ENCODE measurements at places on chromosomes 2 and 18. TPM values are rescaled to one million over a fixed set of nuclear protein-coding genes. Genes with fewer than 3 reads are reported as not detected.

GRCh38 chr2:226836548-226836885, 663 bp downstream of the RHBDD1 start:
- DNase-seq: no peak

DNA sequence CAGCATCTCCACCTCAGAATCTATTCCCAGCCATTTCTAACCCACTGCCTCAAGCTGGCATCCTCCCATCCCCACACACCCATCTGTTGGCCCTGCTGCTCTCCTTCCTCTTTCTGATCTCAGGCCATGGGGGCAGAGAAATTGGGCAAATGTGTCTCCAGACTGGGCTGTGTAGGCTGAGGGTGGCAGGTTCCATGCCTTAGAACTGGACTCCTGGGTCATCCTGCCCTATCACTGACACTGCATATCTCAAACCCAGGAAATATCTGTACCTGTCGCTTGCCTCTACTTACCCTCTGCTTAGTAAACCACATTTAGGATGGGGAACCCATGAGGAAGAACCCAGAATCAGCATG, 1.8 kb downstream of the WNT10A start:
- no peak for DNase-seq

- DNase-seq: no peak
These were observed 23.6 kb upstream of the ZCCHC2 start for GRCh38 chr18:62499263-62499650.

DNA sequence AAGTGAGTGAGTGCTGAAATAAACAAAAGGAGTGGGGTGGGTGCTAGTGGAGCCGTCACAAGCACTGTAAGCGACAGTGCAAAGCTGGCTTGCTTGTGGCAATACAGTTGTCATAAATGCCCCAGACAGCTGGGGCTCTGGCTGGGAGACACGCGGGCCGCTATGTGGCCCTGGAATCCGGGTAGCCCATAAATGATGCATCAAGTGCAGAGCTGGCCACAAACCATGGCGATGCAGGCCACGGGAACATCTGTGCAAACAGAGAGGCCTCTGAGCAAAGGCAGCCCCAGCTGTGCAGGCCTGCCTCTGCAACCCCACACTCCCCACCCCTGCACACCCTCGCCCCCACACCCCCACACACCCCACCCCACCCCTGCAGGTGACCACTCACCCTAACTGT, 349.2 kb upstream of the ID2 start:
- no peak for DNase-seq

DNA sequence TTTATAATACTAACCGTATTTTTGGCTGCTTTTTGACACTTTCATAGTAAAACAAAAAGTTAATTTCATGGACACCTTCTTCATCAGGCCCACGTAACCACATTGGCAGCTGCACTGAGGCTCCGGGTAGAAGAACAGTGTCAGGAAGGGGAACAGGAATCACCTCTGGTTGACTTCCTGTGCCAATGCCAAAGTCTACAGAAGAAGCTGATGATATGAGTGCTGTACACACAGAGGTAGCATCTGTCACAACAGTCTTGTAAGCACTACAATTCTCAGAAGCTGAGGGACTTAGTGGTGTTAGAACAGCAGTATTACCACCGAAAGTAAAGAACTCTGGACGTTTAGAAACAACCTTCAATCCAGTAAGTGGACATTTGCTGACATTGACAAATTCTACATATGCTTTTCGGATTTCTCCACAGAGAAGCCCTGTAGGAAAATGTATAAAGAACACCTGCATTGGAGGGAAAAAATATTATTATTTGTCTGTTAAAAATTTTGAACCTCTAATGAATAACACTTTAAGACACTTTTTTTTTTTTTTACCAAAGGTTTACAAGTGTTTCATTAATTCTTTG, 85.3 kb downstream of the TRAPPC8 start:
- no peak for DNase-seq

DNA sequence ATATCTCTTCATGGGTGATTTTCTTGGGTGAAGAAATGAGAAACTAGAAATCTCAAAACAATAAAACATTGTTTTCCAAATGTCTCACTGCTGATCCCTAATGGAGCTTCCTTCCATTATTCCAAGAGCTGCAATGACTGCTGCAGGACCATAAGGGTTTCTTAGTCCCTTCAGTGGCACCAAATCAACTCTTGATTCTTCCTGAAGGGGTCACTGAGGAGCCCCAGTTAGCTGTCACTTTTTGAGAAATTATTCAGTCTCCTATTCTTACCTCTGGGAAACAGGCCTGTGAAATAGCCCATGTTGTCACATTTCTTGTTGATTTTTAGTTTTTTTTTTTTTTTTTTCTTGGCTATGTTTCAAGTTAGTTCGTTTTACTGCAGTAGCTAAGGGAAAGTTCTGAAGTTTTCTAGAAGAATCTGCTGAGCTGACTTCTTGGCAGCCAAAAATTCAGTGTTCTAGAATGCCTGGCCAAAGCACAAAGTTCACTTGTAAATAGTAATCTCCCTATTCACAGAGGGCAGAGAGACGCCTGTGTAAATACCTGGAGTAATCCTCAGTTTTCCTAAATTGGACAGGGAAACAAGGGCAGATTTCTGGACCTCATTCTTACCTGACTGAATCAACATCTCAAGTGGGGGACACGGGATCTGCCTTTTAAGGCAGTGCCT, 480.0 kb downstream of the RIT2 start:
- DNase-seq: no peak

DNA sequence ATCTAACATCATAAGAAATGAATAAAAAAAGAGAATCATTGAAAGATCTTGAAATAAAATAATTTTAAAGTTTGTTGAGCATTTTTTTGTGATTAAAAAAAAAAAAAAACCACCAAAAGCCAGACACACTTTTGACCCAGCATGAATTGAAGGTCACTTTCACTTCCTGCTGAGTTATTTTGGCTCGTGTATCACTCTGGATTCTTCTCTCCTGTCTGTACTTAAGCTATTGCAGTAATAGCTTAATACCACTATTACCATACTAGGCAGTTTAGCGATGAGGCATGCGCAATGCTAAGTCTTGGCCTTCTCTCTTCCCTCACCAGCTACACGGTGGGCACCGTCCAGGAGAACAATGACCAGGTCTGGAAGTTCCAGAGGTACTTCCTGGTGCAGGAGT, 54.5 kb upstream of the SPP2 start:
- no peak for DNase-seq

- no peak for DNase-seq
These were observed 97.2 kb downstream of the IRS1 start for GRCh38 chr2:226702376-226702775.

- peak; percentile 72 for DNase-seq
These were observed 112.1 kb downstream of the KLHL29 start for GRCh38 chr2:23497063-23497462.

- no peak for DNase-seq
These were observed 7.2 kb upstream of the KLHL29 start for GRCh38 chr2:23377771-23378170.

- no peak for DNase-seq
These were observed 12.2 kb upstream of the ORC2 start for GRCh38 chr2:200975672-200976071.

DNA sequence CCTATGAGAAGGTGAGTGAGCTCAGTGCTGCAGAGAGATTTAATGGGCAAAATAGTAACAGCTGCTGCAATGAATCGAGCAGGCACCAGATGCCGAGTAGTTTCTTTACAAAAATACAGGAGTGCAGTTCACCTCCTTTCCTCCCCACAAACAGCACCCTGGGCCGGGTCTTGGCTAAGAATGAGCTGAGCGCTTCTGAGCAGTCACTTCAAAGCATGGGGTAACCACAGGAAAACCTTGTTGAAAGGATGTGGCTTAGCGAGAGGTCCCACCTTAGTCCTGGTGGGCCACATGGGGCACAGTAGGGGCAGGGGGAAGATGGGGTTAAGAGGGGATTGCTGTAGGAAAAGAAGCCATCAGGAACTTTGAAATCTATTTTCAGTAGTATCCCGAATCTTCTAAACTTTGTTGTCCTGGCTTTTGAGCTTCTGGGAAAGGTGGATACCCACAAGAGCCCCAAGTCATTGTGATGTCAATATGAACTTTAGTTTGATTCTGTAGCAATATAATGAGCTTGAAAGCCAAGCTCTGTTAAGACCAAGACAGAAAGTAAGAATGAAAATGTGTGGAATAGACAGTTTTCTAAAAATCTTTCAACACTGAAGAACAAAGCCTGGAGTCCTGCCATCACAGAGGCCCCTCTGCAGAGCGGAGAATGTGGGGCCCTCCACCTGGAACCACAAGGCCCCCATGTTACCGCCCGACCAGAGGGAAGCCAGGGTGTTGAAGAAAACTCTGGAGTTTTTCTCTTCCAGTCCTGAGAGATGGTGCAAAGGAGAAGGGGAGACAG, 101.0 kb upstream of the ZNF236 start:
- peak; percentile 69 for DNase-seq

- DNase-seq: no peak
These were observed 24.4 kb downstream of the SATB2 start for GRCh38 chr2:199433204-199433832.

DNA sequence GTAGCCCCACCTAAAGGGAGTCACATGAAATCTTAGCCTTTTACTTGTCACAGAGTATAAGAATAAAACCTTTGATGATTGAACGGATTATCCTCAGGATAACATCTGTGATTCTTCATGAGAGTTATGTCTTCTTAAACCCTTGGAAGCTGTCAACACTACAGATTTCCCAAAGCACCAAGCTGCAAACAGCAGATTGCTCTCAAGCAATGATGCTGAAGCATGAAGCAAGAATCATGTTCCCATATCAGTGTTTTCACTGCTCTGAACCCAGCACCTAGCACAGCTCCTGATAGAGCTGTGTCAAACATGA, 47.6 kb upstream of the CELF4 start:
- no peak for DNase-seq

- no peak for DNase-seq
These were observed 14.9 kb downstream of the IL1RN start for GRCh38 chr2:113142290-113142689.

DNA sequence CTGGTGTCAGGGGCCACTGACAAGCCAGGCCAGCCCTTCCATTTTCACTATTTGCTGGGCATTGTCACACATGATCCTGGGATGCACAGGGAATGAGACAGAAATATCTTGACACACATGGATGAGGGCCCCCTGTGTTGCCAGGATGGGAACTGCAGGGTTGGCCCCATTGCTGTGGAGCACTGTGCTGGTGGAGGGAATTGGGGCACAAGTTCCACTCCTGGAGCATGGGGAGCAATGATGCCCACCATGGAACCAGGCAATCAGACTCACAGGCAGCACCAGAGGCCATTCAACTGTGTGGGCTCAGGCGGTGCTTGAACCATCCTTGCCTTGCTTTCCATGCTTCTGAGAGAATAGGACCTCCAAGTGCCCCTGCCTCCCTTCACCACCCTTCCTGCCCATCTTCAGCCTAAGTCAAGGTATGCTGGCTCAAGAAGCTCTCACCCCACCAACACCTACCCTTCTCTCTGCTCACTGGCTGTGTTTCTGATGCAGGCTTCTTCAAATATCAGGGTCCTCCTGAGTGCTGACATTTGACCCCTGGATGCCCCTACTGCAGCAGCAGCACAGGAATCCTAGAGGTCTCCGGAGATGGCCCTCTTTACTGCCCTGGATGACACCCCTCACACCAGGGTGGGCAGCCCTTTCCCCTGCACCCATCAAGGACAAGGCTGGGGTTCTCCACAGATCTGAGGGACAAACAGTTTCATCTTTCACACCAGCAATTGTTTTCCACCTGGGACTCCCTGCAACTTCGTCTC, 11.0 kb downstream of the ADRA2B start:
- no peak for DNase-seq

DNA sequence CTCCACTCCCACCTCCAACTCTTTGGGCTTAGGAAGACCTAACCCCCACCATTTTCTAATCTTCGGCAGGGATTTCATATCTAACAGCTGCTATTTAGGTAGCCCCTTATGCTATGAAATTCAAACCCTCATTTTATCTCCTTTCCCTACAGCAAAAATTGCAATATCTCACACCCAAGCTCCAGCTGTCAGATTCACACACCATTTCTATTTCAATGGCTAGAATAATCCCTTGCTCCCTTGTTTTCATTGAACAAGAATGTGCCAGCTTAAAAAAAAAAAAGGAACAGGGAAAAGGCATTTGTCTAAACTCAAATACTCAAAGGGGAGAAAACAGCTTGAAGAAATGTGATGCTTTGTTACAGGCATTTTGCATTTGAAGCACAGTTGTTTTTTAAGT, 850.6 kb upstream of the ACVR2A start:
- DNase-seq: no peak

GRCh38 chr2:51693640-51694039, 661.7 kb upstream of the NRXN1 start:
- no peak for DNase-seq

DNA sequence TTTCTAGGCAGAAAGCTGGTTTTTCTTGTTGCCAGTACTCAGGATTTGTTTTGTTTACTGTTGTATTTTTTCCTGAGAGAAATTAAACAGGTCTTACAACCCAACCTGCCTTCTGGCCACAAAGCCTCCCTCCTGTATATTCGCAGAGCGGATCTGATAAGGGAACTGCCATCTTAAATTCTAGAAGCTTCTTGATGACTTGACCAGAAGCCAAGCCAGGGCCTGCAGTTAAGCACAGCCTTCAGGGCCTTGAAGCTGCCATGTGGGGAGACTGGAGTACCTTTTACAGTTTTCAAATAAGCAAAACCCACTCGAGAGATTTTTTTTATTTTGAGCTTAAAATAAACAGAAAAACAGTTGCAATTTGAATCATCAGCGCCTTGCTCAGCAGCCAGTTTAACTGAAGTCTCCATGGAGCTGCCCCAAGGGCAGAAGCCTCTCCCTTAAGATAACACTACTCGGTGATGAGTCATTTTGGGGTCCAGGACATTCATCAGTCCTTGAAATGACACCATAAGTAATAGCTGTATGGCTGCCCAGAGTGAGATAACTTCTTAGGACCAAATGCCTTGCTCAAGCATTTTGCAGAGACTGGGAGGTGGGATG, 51.5 kb upstream of the PHLPP1 start:
- DNase-seq: no peak

GRCh38 chr2:134362152-134362668, 108.3 kb downstream of the MGAT5 start:
- no peak for DNase-seq

- DNase-seq: no peak
These were observed 404.4 kb upstream of the SYT4 start for GRCh38 chr18:43681661-43682060.

Gene LOXHD1
- 0.05 TPM for total RNA-seq

Gene CCT4
- 345 TPM for total RNA-seq

Gene GLI2
- total RNA-seq: not detected

Gene SCYGR4
- total RNA-seq: not detected

Gene KIAA2012
- not detected for total RNA-seq

Gene RTP5
- total RNA-seq: 0.12 TPM

Gene CNDP1
- total RNA-seq: not detected

Gene SCG2
- total RNA-seq: not detected

Gene DPP4
- 30.7 TPM for total RNA-seq

Gene VWA3B
- not detected for total RNA-seq

Gene CPO
- total RNA-seq: not detected

Gene SOWAHC
- 0.97 TPM for total RNA-seq

Gene SPATA3
- total RNA-seq: 0.24 TPM

Gene FBXO15
- 0.75 TPM for total RNA-seq

Gene INPP4A
- total RNA-seq: 42.0 TPM

Gene ARHGAP25
- total RNA-seq: 79.8 TPM

Gene SERPINB13
- not detected for total RNA-seq

Gene ABCG8
- total RNA-seq: not detected

Gene CYP26B1
- not detected for total RNA-seq

Gene MAP3K19
- total RNA-seq: not detected
